ENCODE measurements at places on chromosomes 3 and 15. TPM values are rescaled to one million over a fixed set of nuclear protein-coding genes. Genes with fewer than 3 reads are reported as not detected.

PTPRG gene
- total RNA-seq: 37.8 TPM

FEZF2 gene
- total RNA-seq: not detected

SLC2A2 gene
- total RNA-seq: not detected

GADL1 gene
- 0.09 TPM for total RNA-seq

TMEM45A gene
- total RNA-seq: 49.7 TPM

GOLGA6L7 gene
- not detected for total RNA-seq

GP5 gene
- not detected for total RNA-seq

EOMES gene
- not detected for total RNA-seq

TUSC7 gene
- total RNA-seq: not detected

ZNF502 gene
- total RNA-seq: 1.9 TPM

OXTR gene
- 2.2 TPM for total RNA-seq
